Colonic mucosa (tissue), 4 donors: ENCODE measurements at places on chromosomes 3 and 15. TPM values are rescaled to one million over a fixed set of nuclear protein-coding genes. Genes with fewer than 3 reads are reported as not detected.

- no peak for DNase-seq
- no peak overlapping the region for H3K4me3 ChIP-seq
- H3K27ac ChIP-seq = no peak overlapping the region
- H3K4me1 ChIP-seq = no peaks in the 10 kb centered on the region
- no peaks in the 10 kb centered on the region for H3K36me3 ChIP-seq
These were observed 15.8 kb downstream of the SLC12A1 start for GRCh38 chr15:48221885-48222284.

CCDC39 gene
- not detected for total RNA-seq

GRIP2 gene
- total RNA-seq = 0.47 TPM

DNA sequence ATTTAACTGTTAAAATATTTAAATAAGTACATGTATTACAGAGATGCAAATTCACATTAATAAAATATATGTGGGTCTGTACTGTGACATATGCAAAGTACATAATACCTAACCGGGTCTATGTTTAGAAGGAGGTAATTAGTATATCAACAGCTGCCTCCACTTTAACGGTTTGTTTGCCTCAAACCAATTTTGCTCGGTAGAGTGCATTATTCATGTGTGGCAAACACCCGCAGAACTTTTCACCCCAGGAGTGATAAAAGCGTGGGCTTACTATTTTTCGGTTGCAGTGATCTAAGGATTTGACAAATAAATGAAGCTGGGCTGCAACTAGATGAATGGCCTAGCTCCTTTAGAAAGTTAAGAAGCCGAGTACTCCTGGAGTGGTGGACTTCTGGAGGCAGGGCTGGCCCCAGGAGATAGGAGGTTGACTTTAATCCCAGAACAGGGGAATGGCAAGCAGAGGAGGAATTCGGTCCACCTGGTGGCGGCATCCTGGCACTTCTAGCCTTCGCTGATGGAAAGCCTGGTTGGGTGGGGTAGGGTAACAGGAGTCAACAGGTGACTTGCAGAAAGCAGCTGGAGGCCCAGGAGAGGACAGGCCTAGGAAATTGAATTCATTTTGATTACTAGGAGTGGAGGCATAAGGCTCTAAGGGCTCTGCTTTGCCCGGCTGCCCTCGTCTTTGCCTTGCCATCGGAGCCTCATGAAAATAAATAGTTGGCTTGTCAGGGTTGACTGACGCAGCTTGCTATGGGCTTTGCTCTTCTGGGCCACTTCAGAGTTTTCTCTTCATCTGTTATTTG lies 2.4 kb downstream of the SLCO3A1 start:
- peak overlapping the region; percentile 15 for H3K27ac ChIP-seq
- H3K27me3 ChIP-seq = no peaks in the 10 kb centered on the region
- H3K4me3 ChIP-seq = no peak overlapping the region
- no peaks in the 10 kb centered on the region for H3K36me3 ChIP-seq
- DNase-seq = peak; percentile 88

SI gene
- 42.4 TPM for total RNA-seq

DNA sequence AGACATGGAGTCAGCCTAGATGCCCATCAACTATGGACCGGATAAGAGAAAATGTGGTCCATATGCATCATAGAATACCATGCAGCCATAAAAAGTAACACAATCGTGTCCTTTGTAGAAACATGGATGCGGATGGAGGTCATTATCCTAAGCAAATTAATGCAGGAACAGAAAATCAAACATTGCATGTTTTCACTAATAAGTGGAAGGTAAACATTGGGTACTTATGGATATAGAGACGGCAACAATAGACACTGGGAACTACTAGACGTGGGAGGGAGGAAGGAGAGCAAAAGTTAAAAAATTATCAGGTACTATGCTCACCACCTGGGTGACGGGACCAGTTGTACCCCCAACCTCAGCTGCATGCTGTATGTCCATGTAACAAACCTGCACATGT lies 2.5 kb downstream of the PLD1 start:
- H3K27me3 ChIP-seq = no peaks in the 10 kb centered on the region
- no peak overlapping the region for H3K4me3 ChIP-seq
- peaks cover 4% of the 10 kb centered on the region for H3K4me1 ChIP-seq
- no peak overlapping the region for H3K27ac ChIP-seq
- no peaks in the 10 kb centered on the region for H3K36me3 ChIP-seq
- DNase-seq = no peak

DNA sequence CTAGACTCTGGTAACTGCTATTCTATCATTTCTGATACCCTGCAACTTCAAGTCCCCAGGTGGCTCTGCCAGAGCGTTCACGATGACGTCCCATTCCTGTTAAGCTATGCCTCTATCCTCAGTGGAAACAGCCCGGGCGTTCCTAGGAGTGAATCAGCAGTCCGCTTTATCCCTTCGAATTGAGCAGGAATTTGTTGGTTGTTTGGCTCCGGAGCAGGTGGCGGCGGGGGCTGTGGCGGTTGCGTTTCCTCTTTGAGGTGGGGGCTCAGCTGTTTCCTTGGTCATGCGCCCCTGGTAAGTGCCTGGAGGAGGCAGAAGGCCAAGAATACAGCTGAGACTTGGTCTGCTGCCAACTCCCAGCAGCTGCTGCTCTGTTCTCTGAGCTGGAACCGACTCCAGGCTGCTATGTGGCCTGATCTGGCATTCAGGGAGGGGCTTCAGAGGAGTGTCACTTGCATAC lies 25.2 kb downstream of the ARPP21 start:
- H3K27ac ChIP-seq = no peak overlapping the region
- no peak overlapping the region for H3K4me3 ChIP-seq
- H3K4me1 ChIP-seq = no peaks in the 10 kb centered on the region
- H3K36me3 ChIP-seq = no peaks in the 10 kb centered on the region
- DNase-seq = no peak

- H3K4me1 ChIP-seq = no peaks in the 10 kb centered on the region
- DNase-seq = no peak
- no peaks in the 10 kb centered on the region for H3K27me3 ChIP-seq
- H3K27ac ChIP-seq = no peak overlapping the region
- no peaks in the 10 kb centered on the region for H3K36me3 ChIP-seq
These were observed 29.0 kb downstream of the CCDC33 start for GRCh38 chr15:74265046-74265639.

FILIP1L gene
- total RNA-seq = 29.0 TPM

GRCh38 chr3:69674752-69675151 lies 64.5 kb upstream of the MITF start:
- H3K27ac ChIP-seq = no peak overlapping the region
- no peaks in the 10 kb centered on the region for H3K4me1 ChIP-seq
- H3K4me3 ChIP-seq = no peak overlapping the region
- no peak for DNase-seq
- H3K36me3 ChIP-seq = no peaks in the 10 kb centered on the region
- H3K27me3 ChIP-seq = no peaks in the 10 kb centered on the region

GRCh38 chr15:100980410-100981046 lies 61.4 kb downstream of the LRRK1 start:
- DNase-seq = no peak
- H3K4me3 ChIP-seq = no peak overlapping the region
- no peak overlapping the region for H3K27ac ChIP-seq
- H3K4me1 ChIP-seq = no peaks in the 10 kb centered on the region
- no peaks in the 10 kb centered on the region for H3K27me3 ChIP-seq

- no peak overlapping the region for H3K4me3 ChIP-seq
- no peaks in the 10 kb centered on the region for H3K27me3 ChIP-seq
- no peaks in the 10 kb centered on the region for H3K36me3 ChIP-seq
- H3K27ac ChIP-seq = no peak overlapping the region
- no peak for DNase-seq
These were observed 135.4 kb downstream of the UACA start for GRCh38 chr15:70627734-70628548.

DNA sequence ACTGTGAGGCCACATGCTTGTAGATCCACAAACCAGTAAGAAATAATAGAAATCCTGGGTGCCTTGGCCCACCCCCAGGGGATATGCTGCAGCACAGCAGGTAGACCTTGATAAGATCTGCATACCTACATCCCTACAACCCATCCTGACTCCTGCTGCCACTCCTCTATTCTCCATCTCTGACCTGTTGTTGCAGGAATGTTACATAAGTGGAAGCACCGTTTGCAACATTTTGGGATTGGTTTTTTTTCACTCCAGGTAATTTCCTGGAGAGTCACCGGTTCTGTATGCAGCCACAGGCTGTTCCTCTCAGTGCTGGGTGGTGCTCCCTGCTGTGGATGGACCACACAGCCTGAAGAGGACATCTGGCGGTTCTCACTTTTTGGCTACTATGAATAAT lies 16.1 kb upstream of the CSPG5 start:
- H3K4me3 ChIP-seq = no peak overlapping the region
- no peaks in the 10 kb centered on the region for H3K4me1 ChIP-seq
- H3K27me3 ChIP-seq = no peaks in the 10 kb centered on the region
- no peak for DNase-seq

USF3 gene
- 22.7 TPM for total RNA-seq

DNA sequence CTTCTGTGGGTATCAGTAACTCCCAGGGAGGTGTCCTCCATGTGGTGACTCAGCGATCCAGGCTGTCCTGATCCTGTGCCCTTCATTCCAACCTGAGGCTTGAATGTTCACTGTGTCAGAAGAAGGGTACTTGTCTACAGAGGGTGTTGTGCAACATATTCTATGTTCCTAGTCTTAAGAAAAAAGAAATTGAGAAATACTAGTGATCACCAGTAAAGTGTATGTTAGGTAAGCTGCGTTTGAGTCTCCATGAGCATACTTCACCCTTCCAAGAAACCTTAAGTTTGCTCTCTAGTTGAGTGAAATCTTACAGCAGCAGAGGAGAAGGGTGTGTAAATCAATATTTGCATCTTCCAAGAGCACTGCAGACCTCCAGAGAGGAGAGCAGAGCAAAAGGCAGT lies 122.2 kb upstream of the SLC24A5 start:
- H3K27ac ChIP-seq = no peak overlapping the region
- no peaks in the 10 kb centered on the region for H3K27me3 ChIP-seq
- no peaks in the 10 kb centered on the region for H3K4me1 ChIP-seq

ROPN1 gene
- total RNA-seq = 0.66 TPM

GRCh38 chr3:124351430-124352148 lies 359.7 kb upstream of the ROPN1 start:
- DNase-seq = peak; percentile 34
- no peaks in the 10 kb centered on the region for H3K27me3 ChIP-seq
- no peaks in the 10 kb centered on the region for H3K36me3 ChIP-seq
- no peak overlapping the region for H3K27ac ChIP-seq

- DNase-seq = peak; percentile 43
- H3K27me3 ChIP-seq = no peaks in the 10 kb centered on the region
- H3K4me1 ChIP-seq = no peaks in the 10 kb centered on the region
- H3K36me3 ChIP-seq = no peaks in the 10 kb centered on the region
These were observed 33.1 kb downstream of the GRK7 start for GRCh38 chr3:141796081-141796888.

GRCh38 chr15:54566654-54567053 lies 588.4 kb downstream of the UNC13C start:
- no peak overlapping the region for H3K4me3 ChIP-seq
- H3K27ac ChIP-seq = no peak overlapping the region
- no peak for DNase-seq
- H3K36me3 ChIP-seq = no peaks in the 10 kb centered on the region
- H3K4me1 ChIP-seq = no peaks in the 10 kb centered on the region
- H3K27me3 ChIP-seq = no peaks in the 10 kb centered on the region

DAZL gene
- total RNA-seq = not detected

DNA sequence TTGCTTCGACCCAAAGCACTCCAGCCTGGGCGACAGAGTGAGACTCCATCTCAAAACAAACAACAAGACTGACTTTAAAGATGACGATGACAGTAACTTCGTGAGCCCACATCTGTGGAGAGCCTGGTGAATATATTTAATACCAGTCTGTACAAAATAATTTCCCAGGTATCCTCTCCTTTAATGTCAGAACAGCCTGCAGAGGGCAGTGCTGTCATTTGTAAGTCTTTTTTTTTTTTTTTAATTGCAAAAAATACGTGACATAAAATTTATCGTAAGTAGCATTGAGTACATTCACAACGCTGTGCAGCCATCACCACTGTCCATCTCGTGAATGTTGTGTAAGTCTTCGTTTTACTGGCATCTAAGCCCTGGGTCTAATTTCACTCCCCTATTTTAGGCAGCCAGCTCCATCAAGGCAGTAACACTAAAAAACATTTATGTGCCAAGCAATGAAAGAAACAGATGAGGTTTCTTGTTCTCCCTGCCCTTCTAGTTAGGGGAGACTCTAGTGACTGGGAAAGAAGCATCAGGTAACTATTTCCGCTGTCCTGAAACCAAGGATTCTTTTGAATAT lies 1.4 kb downstream of the HTD2 start:
- H3K27me3 ChIP-seq = no peaks in the 10 kb centered on the region
- DNase-seq = peak; percentile 39
- H3K4me1 ChIP-seq = peaks cover 12% of the 10 kb centered on the region
- peak overlapping the region; percentile 92 for H3K27ac ChIP-seq

- no peak overlapping the region for H3K4me3 ChIP-seq
- no peaks in the 10 kb centered on the region for H3K27me3 ChIP-seq
- DNase-seq = no peak
These were observed 257.4 kb upstream of the ADAMTS9 start for GRCh38 chr3:64945171-64945729.

DZIP1L gene
- 0.89 TPM for total RNA-seq

SEMA5B gene
- total RNA-seq = 1.3 TPM

RHOA gene
- 506 TPM for total RNA-seq

NPAP1 gene
- total RNA-seq = not detected

DNASE1L3 gene
- 2.2 TPM for total RNA-seq

DNA sequence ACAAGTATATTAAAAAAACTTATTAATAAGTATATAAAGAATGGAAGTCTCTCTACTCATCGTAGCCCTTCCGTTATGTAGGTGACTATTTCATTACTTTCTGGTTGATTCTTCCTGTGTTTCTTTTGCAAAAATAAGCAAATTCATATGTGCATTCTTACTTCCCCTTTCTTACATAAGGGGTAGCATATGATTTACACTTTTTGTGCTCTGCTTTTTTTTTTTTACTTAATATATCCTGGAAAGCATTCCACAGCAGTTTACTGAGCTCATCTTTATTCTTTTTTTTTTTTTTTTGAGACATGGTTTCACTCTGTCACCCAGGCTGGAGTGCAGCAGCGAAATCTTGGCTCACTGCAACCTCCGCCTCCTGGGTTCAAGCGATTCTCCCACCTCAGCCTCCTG lies 12.9 kb downstream of the SCAMP5 start:
- no peak for DNase-seq
- no peaks in the 10 kb centered on the region for H3K4me1 ChIP-seq
- no peaks in the 10 kb centered on the region for H3K36me3 ChIP-seq
- no peaks in the 10 kb centered on the region for H3K27me3 ChIP-seq

DNA sequence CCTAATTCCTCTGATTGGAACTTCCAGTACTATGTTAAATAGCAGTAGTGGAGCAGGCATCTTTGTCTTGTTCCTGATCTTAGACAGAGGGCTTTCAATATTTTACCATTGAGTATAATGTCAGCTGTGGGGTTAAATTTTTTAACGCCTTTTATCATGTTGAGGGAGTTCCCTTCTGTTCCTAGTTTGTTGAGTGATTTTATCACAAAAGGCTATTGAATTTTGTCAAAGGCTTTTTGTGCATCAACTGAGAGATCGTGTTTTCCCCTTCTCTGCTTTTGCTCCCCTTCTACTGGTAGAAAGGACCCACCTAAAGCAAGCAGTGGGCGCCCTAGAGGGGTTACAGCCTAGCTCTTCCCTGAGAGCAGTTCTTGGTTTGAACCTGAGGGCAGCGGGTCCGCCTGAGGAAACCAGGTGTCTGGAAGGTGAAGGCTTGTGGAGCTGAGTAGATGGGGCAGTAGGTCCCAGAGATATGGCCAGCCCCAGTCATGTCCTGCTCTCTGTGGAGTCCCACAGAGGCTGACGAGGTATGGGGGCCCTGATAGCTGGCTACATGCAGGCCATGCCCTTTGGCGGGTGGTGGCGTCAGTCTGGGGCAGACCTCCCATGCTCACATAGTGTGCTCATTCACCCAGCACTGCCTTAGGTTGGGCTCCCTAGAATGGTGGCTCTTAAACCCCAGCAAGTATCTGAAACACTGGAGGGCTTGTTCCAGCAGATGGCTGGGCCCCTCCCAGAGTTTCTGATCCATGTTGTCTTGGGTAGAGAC lies 11.3 kb downstream of the HDAC11 start:
- no peak overlapping the region for H3K27ac ChIP-seq
- H3K36me3 ChIP-seq = no peaks in the 10 kb centered on the region
- H3K4me1 ChIP-seq = no peaks in the 10 kb centered on the region
- DNase-seq = no peak
- no peak overlapping the region for H3K4me3 ChIP-seq
